Activated CD4-positive, alpha-beta T cell treated with anti-CD3 and anti-CD28 coated beads, Interleukin-2, amount 50 U/mL, for 24 hours (primary cell): ENCODE measurements at places on chromosomes 1 and 21.

DNA sequence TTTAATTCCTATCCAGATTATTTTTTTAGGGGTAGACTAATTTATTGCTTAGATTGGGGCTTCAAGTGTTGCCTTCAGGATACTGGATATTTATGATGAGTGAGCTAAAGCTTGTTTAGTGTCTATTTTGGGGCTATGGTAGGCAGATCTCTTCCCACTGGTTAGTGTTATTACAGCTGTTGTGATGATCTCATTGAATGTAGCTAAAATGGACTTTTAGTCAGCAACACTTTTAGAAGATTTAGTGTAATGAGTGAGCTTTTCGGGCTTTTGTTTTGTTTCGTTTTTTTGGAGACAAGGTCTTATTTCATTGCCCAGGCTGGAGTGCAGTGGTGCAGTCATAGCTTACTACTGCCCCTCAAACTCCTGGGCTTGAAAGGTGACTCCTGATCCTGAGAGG is 14.2 kb downstream of the THRAP3 start:
- no peak for DNase-seq

DNA sequence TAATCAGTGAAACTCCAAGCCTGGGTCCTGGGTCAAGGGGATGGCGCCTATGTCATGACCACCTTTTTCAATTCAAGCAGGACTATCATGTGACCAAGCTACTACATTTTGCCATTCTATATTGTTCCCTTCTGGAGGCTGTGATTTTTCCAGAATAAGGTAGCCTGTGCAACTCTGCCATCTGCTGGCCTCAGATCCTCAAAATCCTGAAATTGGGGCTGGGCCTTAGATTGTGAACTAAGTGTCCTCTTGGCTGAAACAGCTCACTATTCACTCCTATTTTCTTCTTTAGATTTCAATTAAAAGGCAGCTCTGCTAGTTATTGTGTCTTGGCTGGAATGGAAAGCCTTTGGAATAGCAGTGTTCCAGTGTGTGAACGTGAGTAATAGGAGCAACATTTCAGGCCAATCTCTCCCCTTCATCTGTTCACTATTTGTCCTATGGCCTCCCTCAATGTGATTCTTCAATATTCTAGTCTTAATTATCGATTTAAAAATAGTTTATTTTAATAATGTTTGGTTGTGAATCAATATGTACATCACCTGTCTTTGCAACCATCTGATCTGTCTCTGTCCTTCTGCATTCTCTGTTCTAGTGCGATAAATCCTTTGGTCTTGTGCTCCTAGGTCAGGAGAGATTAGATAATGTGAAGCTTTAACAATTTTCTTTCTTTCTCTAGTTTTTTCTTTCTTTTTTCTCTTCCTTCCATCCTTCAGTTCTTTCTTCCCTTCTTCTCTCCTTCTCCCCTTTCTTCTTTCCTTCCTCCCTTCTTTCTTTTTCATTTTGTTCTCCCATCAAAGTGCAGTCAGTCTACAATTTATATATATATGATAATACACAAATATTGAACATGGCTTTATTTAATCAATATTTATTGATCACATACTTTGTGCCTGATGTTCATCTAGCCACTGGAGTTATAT is 69.8 kb downstream of the CR1 start:
- DNase-seq = no peak

GRCh38 chr1:97936976-97937375 is 16.1 kb upstream of the DPYD start:
- no peak for DNase-seq

GRCh38 chr1:231855926-231856325 is 229.3 kb downstream of the DISC1 start:
- DNase-seq = no peak

- DNase-seq = no peak
Observed at GRCh38 chr1:79859212-79859948, 852.9 kb upstream of the ADGRL4 start.

- DNase-seq = peak; percentile 90
Observed at GRCh38 chr1:1033009-1033587, 13.2 kb downstream of the AGRN start.

GRCh38 chr1:171871848-171872247 is 30.6 kb downstream of the DNM3 start:
- no peak for DNase-seq

GRCh38 chr1:118974661-118975060 is 13.5 kb downstream of the TBX15 start:
- no peak for DNase-seq

- DNase-seq = no peak
Observed at GRCh38 chr1:208741296-208741695, 497.1 kb upstream of the PLXNA2 start.

DNA sequence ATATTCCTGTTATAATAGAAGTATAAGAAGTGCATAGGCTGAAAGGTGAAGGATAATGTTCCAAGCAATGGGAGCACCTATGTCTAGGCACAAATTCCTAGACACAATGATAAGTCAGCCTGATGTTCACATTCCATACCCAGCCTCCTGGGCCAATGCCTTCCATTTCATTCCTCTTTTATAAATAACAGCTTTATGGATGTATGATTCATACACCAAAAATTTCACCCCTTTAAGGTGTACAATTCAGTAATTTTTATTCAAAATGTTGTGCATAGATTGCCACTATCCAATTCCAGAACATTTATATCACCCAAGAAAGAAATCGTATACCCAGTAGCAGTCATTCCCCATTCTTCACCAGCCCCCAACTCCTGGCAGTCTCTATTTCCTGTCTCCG is 118.8 kb downstream of the BRINP2 start:
- DNase-seq = no peak

GRCh38 chr1:45359882-45360513 is 19.8 kb upstream of the MUTYH start:
- peak; percentile 35 for DNase-seq
